Stimulated activated CD4-positive, alpha-beta T cell treated with anti-CD3 and anti-CD28 coated beads, Interleukin-15, amount 100 ng/mL, for 24 hours (primary cell): ENCODE measurements at places on chromosomes 11 and 22.

DNA sequence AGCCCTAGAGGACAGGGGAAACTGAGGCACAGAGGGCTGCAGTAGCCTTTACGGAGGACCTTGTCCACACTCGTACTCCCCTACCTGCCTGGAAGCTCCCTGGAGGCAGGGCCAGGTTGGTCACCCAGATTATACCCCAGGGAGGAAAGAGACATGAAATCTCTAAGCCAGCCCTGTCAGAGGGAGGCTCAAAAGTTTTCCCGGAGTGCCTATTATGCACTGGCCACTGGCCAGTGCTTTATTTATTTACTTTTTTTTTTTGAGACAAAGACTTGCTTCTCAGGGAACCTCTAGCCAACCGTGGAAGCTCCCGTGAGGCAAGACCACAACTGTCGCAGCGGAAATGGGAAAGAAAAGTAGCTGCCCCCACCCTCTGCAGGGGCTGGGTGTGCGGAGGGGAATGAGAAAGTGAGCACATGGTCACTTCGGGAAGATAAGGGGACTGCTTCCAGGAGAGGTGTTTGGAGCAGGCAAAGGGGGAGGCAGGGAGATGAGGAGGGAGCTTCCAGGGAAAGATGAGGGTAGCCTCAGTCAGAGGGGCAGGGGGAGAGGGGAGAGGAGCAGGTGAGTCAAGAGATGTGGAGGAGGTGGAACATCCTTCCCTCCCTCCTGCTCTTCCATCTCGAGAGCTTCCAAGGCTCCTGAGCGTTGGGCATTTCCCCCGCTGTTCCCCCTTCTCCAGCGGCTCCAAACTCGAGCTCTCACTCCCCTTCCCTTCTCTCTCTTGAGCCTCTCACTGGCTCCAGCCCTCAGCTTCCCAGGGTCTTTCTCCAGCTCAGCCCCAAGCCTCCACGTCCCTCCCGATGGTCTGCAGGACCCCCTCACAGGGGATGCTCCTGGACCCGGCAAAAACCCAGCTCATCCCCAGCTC lies 4.3 kb downstream of the IL2RB start:
- DNase-seq = no peak

DNA sequence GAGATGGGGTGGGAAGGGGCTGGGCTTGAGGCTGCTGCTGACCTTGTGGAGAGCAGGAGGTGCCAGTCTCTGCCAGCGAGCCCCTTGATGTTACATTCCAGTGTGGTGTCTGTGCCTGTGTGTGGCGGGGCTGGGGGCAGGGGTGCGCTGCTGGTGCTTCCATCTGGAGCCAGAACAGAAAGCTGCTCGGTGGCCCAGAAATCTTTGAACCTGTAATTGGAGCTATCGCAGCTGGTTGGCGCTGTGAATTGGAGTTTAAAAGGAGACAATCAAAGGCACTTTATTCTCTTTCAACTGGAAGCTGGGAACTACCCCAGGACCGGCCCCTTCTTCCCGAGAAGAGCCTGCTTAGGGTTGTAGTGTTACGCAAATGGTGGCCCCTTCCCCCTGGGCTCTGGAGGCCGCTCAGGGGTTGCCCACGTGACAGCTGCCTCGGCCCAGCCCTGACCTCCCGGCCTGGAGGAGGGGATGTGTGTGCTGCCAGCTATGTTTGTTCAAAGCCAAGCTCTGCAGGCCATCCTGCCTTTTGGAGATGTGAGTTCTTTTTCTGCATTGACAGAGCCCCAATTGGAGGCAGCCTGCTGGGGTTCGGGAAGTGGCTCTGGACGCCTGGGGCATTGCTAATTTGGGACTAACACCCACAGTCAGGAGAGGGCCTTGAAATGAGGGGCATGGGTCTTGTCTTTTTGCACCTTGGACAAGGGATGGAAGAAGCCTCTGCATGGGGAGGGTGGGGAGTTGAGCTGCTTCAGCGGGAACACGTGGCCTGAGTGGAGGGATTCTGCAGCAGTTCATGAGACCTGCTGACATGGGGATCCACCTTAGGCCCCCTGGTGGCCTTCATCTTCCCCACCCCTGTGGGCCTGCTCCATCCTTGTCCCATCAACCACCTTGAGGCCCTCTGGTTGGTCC lies 14.0 kb upstream of the ARSA start:
- DNase-seq = no peak

GRCh38 chr22:31881865-31882264 lies 62.5 kb upstream of the YWHAH start:
- DNase-seq = no peak

GRCh38 chr11:70049045-70049444 lies 29.1 kb upstream of the ANO1 start:
- no peak for DNase-seq

DNA sequence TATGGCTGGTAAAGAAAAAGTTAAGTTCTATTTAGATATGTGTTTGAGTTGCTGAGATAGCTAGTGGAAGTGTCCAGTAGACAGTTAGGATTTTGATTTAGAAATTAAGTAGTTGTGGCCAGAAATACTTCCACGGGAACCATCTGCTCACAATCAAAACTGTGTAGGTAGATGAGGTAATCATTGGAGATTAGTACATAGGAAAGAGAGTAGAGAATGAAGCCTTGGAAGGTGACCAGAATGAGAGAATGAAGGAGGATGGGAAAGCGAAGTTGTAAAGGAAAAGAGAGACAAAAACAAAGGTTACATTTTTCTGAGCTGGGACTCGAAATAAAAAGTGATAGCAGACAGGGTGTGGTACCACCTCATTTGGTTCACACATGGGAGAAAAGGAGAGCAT lies 296.9 kb upstream of the SORL1-AS1 start:
- no peak for DNase-seq

DNA sequence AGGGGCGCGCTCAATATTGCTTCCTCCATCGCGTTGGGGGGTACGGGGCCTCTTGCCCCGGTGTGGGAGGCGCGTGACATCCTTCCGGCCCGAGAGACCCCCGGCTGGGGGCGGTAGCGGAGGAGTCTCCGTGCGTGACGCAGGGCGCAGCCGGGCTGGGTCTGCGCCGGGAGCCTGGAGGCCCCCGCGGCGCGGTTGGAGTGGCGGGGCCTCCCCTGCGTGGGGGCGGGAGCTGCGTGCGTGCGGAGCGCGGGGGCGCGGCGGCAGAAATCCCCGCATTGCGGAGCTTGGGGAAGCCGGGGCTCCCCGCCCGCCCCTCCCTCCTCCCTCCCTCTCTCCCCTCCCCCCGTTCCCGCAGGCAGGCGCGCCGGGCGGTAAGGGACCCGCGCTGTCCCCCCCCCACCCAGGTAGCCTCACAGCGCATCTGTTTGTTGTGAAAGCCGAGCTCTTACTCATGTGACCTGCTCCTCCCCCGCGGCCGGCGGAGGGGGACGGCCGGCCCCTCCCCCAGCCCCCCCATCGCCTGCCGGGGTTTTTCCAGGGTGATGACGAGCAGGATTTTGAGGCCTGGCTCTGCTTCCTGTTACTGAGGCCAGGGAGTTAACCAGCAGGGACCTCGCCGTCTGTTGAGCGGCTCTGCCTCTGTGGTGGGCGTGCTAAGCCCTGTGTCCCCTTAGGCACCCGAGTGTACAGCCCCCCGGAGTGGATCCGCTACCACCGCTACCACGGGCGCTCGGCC lies 1.6 kb downstream of the PIM3 start:
- peak; percentile 92 for DNase-seq

GRCh38 chr11:114275280-114275679 lies 20.9 kb upstream of the NNMT start:
- no peak for DNase-seq

- DNase-seq = peak; percentile 5
These were observed 179.4 kb downstream of the CADM1 start for GRCh38 chr11:115324581-115325432.

- DNase-seq = no peak
These were observed 64.6 kb downstream of the OTOG start for GRCh38 chr11:17611503-17612220.

- DNase-seq = no peak
These were observed 61.8 kb downstream of the PIK3C2A start for GRCh38 chr11:17145972-17146371.

- DNase-seq = peak; percentile 48
These were observed 7.4 kb upstream of the PMM1 start for GRCh38 chr22:41596776-41597634.

GRCh38 chr11:128450882-128451651 lies 136.3 kb downstream of the ETS1 start:
- DNase-seq = no peak

DNA sequence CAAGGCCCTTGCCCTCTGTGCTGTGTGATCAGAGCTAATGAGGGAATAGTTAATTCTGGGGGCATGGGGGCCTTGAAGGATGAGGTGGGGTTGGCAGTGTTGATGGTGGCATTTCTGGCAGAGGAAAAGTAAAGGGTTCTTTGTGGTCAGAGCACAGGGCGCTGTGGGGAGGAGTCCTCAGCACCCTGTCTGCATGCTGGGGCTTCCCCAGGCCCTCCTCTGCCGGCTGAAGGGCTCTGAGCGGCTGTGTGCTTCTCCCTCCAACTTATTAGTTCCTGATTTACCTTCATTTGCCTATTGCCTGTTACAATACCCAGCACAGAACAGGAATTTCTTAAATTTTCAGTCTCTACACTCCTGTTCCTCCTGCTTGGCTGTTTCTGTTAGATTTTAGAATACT lies 122.8 kb downstream of the HIPK3 start:
- DNase-seq = no peak

GRCh38 chr22:42324990-42325710 lies 54.7 kb upstream of the TCF20 start:
- DNase-seq = peak; percentile 26

DNA sequence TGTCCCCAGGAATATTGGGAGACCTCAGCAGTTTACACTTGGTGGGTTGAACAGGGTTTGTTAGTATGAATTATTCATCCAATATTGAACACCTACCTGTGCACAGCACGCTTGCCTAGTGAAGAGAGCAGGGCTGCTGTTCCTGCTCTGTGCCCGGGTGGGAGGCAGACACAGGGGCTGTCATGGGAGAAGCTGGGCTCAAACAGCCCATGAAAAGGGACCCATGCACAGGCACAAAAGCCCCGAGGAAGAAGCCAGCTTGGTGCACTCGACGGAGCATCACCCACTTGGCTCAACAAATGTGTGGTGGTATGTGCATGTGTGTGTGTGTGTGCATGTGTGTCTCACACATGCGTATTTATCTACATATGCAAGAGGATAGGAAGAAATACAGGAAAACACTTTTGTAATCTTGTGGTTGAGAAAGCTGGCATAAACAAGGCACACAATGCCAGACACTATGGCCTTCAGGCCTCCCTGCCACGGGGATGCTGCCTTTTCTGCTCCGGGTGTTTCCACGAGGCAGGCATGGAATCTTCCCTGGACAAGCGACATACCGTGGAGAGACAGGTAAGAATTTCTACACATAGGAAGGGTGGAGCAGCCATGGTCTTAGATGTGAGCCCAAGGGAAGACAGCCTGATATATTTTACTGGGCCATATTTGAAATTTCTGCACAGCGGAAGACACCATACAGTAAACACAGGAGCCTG lies 5.0 kb upstream of the APOBEC3A start:
- DNase-seq = no peak

- DNase-seq = no peak
These were observed 30.7 kb downstream of the LINC01488 start for GRCh38 chr11:69512136-69512535.

- DNase-seq = no peak
These were observed 620.5 kb downstream of the ETS1 start for GRCh38 chr11:127966821-127967220.

DNA sequence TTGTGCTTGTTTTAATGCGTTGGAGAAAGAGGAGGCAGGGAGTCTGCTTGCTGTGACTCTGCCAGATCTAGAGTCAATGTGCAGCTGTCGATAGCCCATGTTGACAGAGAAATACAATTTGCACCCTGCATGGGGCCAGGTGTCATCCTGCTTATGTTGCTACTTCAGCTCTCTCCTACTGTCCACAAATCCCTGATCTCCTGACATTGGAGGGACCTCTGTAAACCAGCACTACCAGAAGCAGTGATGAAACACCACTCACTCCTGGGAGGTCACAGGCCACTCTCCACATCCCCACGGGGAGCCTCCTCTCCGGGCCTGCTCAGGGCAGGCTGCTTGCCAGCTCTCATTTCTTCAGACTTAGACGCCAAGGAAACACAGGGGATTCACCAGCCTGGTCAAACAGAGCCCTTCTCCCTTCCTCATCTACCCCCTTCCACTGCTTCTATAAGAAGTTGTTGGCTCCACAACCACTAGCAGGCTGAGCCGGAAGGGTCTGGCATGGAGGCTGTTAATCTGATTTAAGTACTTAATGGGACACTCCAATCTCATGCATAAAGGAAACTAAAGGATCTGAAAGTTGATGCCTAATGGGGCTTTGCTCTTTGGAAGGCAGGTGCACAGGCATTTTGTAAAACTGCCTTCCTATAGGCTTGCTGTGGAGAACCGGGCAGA lies 29.9 kb upstream of the CSNK2A3 start:
- no peak for DNase-seq

DNA sequence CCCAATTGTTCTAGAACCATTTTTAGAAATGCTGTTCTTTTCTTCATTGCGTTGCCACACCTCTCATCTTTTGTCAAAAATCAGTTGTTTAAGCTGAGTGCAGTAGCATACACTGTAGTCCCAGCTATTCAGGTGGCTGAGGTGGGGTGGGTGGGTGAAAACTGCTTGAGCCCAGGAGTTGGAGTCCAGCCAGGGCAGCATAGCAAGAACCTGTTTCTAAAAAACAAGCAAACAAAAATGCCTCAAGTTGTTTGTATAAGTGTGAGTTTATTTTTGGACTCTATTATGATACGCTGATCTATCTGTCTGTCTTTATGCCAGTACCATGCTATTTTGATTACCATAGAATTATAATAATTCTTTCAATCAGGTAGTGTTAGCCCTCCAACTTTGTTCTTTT lies 62.5 kb upstream of the RRM1 start:
- DNase-seq = no peak
